ENCODE measurements at places on chromosomes 7 and 10.

DNA sequence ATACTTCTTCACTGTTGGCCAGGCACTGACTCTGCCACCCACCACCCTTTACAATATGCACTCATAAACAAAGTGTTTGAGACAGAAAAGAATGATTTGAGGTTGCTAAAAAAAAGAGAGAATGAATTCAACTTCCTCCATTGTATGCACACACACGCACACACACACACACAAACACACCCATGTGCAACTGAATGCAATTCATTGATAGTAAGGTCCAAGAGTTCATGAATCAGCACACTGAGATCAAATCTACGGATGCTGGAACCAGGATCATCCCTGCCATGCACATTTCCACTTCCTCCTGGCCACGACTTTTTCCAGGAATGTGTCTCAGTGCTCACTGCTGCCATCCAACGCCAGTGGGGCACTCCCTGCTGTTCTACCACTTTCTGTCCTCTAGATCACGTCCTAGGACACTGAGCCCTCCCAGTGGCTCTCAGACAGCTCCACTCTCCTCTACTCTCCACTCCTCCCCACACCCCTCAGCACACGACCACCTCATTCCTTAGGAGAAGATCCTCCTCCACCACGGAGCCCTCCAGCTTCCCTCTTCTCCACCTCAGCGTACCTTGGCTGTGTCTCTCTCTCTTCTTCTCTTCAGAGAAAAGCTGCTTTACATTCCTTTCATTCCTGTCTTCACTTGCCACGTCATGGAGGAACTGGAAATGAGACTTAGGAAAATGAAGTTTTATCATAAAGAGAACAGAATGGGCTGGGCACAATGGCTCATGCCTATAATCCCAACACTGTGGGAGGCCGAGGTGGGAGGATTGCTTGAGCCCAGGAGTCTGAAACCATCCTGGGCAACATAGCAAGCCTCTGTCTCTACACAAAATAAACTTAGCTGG, 12.0 kb upstream of the TMEM213 start:
- DNase-seq, result no peak

DNA sequence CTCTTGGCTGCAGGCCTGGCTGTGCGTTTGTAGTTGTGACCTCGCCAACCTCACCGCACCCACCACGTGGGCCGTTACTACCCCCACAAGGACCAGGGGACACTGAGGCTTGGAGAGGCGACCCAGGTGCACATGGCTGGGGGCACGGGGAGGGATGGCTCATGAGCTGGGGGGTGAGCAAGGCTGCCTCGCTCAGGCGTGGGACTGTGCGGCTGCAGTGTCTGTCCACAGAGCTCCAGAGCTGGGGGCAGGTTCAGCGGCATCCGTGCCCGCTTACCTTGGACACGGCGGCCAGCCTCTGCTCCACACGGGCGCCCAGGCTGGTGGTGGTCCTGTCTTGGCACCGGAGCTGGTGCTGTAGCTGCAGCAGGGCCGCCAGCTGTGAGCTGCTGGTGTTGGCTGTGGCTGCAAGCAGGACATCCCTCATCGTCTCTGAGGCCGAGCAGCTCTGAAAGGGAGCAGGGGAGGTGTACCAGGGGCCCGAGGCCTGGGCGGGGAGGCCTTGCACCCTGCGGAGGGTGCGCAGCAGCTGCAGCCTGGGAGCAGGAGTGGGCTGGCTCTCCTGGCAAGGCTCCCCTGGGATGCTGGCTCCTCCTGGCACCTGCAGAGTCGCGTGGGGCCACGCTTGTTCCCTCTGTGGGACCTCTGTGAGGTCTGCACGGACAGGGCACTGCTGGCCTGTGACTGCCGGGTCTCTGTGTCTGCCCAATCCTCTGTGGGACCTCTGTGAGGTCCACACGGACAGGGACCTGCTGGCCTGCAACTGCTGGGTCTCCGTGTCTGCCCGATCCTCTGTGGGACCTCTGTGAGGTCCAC, 60.0 kb upstream of the NKX6-2 start:
- DNase-seq, result no peak

DNA sequence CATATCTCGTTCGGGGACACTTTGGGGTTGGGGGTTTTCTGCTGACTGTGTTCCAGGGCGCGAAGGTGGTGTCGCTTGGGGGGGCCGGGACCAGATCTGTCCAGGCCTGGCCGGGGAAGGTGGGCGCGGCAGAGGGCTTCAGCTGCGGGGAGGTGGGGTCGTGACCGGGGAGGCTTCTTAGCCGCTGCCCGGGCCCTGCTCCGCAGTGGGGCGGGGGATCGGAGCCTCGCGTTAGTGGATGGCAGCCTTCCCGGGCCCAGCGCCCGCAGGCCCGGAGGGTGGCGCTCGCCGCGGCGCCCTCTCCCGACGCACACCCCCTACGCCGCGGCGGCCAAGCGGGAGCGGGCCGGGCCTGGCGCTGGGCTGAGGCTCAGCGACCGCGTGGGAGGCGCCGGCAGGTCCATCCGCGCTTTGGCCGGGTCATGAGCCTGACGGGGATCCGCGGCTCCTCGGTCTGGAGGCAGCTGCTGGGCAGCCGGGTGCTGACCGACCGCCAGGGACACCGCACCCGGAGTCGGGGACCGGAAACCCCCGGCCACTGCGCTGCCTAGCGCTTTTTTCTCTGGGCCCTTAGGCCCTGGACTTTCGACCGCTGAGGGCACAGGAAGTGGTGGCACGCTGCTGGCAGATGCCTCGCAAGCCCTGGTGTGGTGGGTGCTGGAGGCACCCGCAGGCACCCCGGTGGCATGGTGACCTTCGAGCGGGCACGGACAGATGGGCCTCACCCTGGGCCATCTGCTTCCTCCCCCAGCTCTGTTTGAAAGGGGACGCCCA, 1.2 kb downstream of the AGAP3 start:
- no peak for DNase-seq

- DNase-seq, result no peak
Measured at GRCh38 chr7:94452239-94452638, 57.4 kb upstream of the CASD1 start.

- DNase-seq, result no peak
Measured at GRCh38 chr10:92574548-92575261, 812 bp upstream of the IDE start.

DNA sequence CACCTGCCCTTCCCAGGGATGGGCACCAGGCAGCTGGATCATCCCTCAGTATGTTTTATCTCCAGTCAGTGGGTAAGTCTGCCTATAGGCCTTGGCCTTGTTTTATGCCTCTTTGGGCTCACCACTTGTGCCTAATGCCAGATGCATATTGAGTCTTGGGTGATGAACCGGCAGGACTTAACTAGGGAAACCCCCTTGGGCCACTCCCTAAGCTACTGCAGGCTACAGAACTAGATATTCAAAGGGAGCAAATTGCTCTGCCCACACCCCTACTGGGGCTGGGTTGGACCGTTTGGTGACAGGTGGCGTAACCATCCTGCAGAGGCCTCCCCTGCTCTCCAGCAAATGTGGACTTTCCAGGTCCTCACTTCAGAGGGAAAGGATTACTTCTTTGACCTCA, 115.7 kb upstream of the GDF10 start:
- no peak for DNase-seq

GRCh38 chr10:34768261-34768971, 46.7 kb downstream of the PARD3 start:
- DNase-seq, result no peak

Data from HS-5 (cell line).